ENCODE measurements at places on chromosomes 4 and X.
A peak's percentile ranks its signal among the peaks of the same experiment; 100 is the strongest.

- DNase-seq, result no peak
These were observed 361.1 kb downstream of the TRAM1L1 start for GRCh38 chr4:116724249-116724648.

DNA sequence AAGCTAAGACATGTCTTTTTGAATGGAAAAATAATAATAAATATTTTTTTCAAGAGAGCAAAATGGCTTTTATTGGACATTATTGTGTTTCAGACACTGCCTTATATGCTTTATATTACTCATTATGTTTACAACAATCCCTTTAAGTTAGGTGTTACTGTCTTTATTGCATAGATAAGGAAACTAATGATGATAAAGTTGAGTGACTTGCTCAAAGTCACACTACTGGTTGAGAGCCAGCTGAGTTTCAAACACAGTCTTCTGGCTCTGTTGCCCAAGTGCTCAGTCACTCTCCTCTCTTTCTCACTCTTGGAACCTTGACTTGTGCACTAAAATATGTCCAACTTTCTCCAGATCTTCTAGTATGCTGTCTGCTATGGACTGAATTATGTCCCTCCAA is 71.5 kb upstream of the SLC39A8 start:
- no peak for DNase-seq

DNA sequence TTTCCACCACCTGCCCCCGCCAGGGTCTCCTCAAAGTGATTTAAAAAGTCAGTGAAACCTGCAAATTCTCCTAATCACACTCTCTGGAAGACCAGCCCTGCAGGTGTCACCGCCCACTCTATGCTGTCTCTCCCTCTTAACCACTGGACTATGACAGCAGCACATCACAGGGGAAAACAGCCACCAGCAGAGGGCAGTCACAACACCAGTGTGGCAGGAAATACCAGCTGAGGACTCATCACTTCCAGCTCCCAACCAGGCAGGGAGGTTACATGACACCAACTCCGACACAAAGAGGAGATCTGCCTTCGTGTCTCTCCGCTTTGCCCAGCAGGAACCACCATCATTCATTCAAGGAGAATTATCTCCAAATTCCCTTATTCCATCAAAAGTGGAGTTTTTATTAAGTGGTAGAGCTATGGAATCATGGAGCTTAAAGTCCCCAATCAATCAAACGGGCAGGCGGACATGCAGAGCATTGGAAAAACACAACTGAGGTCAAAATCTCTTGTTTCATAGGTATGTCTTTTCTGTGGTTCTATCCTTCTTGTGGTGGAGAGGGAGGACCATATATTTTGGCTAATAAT is 91.3 kb downstream of the NSUN7 start:
- peak; percentile 75 for DNase-seq

DNA sequence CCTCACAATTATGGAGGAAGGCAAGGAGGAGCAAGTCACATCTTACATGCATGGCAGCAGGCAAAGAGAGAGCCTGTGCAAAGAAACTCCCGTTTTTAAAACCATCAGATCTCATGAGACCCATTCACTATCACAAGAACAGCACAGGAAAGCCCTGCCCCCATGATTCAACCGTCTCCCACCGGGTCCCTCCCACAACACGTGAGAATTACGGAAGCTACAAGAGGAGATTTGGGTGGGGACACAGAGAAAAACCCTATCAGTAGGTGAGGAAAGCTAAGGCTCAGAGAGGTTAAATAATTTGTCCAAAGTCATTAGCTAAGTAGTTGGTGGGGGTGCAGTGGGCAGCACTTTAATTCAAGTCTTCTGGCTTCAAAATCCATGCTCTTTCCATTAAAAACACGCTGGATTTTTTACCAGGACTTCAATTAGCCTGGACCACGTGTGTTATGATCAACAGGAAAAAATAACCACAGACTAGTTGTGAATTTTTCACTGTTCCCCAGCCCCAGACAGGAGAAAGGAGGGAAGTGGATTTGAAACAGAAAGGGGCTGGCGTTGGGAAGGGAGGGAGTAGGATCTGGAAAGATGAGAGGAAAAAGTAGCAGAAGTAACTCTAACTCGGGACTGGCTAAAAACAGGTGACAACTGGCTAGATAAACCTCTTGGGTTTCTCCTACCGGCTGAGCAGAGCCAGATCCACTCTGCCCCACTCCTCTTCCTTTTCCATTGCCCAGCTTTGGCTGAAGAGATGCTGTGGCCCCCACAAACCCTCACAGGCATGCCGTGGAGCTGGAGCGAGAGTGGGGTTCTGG is 986 bp downstream of the MTMR8 start:
- no peak for DNase-seq

GRCh38 chrX:50111742-50112141 is 89.1 kb downstream of the AKAP4 start:
- no peak for DNase-seq

All from RCC 7860 (cell line).